Transverse colon (tissue), 4 donors: ENCODE measurements at places on chromosomes 2 and 18. TPM values are rescaled to one million over a fixed set of nuclear protein-coding genes. Genes with fewer than 3 reads are reported as not detected.

The ZNF514 gene
- 13.5 TPM for total RNA-seq

DNA sequence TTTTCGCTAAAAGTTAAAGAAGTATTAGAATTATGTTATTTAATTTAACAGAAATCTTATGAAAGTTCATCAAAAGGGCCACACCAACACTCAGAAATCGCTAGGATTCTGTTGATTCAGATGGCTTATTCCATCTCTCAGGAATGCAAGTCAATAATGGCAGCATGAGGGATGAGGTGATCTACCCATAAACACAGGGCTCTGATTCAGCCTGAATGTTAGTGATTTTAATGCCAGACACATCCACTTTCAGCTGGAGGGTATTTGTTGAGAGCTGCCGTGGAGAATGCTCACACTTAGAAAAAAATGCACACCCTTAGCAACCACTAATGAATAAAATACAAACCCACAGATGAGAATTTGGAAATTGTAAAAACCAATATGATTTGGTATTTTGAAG, 173.3 kb upstream of the ERBB4 start:
- no peak for DNase-seq
- no peak overlapping the region for H3K27ac ChIP-seq

DNA sequence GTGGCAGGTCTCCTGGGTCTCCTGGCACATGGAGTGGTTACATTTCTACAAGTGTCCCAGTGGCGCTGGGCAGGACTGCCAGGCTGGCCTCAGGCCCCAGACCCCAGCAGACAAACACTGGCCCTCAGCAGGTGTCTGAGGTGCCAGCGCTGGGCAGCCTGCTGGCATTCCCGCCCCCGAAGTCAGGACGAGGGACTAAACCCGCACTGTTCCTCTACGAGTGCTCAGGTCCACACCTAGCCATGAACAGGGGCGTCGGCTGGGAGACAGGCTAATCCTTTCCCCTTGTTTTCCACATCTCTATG, 12.8 kb downstream of the SNED1 start:
- no peaks in the 10 kb centered on the region for H3K36me3 ChIP-seq
- no peak for DNase-seq
- no peak overlapping the region for H3K4me3 ChIP-seq
- peaks cover 14% of the 10 kb centered on the region for H3K4me1 ChIP-seq

GRCh38 chr2:183255411-183255810, 131.2 kb downstream of the NUP35 start:
- H3K27me3 ChIP-seq = no peaks in the 10 kb centered on the region
- H3K36me3 ChIP-seq = no peaks in the 10 kb centered on the region
- H3K4me1 ChIP-seq = no peaks in the 10 kb centered on the region
- H3K27ac ChIP-seq = no peak overlapping the region
- H3K4me3 ChIP-seq = no peak overlapping the region

GRCh38 chr2:159411460-159411859, 125.0 kb upstream of the WDSUB1 start:
- no peak overlapping the region for H3K27ac ChIP-seq
- no peaks in the 10 kb centered on the region for H3K36me3 ChIP-seq
- no peaks in the 10 kb centered on the region for H3K27me3 ChIP-seq

DNA sequence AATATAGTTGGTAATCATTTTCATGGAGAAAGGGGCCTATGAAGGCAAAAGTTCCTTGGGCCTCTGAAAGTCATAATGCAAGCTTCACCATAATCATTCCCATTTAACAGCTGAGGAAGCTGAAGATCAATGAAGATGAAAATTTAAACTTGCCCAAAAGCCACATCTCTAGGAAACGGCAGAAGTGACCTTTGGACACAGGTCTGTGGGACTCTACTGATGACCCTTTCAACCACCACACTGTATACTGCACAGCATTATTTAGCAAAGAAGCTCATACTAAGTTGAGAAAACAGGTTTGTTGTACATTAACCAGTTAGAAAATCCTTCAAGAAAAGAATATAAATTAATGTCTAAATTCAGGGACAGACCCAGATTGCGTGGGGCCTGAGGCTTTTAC, 51.6 kb upstream of the ACTR3 start:
- no peak overlapping the region for H3K4me3 ChIP-seq
- H3K36me3 ChIP-seq = no peaks in the 10 kb centered on the region
- H3K27ac ChIP-seq = no peak overlapping the region
- no peaks in the 10 kb centered on the region for H3K4me1 ChIP-seq
- no peaks in the 10 kb centered on the region for H3K27me3 ChIP-seq

The AFF3 gene
- 20.2 TPM for total RNA-seq

The CYBRD1 gene
- total RNA-seq = 58.0 TPM
